ENCODE measurements at places on chromosomes 5 and 9. TPM values are rescaled to one million over a fixed set of nuclear protein-coding genes. Genes with fewer than 3 reads are reported as not detected.

Gene TRMO
- 14.3 TPM for total RNA-seq

Gene TRIP13
- total RNA-seq, result 69.0 TPM

DNA sequence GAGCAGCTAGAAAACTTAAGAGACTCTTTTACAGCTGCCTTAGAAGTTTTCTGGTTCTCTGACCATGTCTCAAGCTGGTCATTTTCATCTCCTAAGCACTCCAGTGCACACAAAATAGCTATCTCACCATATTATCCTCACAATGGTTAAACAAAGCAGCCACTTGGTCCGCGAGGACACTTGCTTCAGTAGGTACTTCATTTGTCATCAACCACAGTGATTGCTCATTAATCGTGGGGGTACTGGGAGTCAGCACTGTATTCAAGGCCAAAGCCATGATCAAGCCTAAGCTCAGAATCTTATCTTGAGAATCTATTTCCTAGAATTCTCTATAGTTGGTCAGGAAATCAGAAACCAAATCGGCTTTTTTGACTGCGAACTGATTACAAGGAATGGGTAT, 2.9 kb downstream of the ARL14EPL start:
- peak; percentile 52 for DNase-seq

DNA sequence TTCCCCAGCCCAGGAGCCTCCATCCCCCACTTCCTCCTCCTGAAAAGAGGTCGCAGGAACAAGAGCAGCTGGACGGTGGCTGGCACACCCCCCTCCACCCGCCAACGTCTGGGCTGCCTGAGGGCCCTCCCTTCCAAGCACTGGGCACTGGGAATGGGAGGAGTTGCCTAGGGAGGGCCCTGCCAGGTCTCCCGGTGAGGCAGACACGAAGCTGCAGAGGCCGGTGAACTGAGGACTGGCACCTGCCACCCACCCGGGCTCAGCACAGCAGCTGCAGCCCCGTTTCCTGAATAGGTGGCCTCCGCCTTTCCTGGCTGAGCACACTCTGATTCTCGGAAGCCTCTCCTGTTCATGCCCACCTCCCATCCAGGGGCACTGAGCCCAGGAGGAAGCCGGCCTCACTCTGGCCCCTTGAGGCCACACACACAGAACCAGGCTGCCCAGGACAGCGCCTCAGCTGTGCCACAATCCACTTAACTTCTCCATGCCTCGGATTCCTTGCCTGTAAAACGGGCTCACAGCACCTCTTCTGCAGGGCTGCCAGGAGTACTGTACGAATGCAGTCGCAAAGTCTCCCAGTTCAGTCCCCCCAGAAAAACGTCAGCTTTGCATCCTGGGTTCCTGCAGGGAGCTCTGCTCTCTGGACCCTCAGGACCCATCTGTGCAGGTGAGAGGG, 1.3 kb downstream of the NPDC1 start:
- DNase-seq, result peak; percentile 45

- DNase-seq, result peak; percentile 56
Observed at GRCh38 chr9:111481885-111482636, 2.1 kb downstream of the ECPAS start.

DNA sequence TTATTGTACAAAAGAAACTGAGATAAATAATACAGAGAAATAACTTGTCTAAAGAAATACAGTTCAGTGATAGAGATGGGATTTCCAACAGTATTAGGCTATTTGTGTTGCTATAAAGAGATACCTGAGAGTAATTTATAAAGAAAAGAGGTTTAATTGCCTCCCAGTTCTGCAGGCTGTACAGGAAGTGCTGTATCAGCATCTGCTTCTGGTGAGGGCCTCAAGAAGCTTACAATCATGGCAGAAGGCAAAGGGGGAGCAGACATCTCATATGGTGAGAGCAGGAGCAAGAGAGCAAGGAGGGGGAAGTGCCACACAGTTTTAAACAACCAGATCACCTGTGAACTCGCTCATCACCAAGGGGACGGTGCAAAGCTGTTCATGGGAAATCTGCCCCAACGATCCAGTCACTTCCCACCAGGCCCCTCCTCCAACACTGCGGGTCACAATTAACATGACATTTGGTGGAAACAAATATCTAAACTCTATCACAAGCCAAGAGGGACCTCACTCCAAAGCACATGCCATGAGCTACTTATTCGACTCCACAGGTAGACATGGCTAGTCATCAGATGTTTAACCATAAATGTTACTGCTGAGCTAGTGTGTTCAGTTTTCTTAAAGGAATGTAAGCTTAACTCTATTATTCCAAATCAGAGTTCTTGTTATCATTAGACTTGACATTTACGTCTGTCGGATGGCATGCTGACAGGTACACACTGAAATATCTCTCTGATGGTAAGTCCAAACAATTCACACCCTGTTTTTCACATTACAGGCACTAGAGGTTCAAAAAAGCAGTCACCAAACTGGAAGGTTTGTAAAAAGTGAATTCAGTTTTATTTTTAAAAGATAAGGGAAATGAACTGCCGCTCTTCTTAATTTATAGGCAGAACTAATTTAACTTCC, 82.2 kb downstream of the AUH start:
- DNase-seq, result no peak

Data from PC-3 (cell line).